ENCODE measurements at places on chromosomes 7 and 10.

DNA sequence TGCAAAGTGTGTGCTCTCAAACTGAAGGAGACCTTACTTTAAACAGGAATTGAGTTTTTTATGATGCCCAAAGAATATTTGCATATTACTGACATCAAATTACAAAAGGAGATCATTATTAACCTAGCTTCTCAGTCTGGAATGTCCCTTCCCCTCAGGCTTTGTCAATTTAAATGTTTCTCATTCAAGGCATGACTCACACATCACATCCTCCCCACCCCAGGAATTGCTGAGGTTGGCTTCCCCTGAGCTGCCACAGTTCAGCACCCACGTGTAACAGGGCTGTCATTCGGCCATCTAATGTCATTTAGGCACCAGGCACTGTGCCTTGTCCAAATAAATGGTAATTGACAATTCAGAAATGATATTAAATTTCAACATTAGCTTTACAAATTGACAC lies 305.9 kb upstream of the MGMT start:
- peak; percentile 28 for DNase-seq

DNA sequence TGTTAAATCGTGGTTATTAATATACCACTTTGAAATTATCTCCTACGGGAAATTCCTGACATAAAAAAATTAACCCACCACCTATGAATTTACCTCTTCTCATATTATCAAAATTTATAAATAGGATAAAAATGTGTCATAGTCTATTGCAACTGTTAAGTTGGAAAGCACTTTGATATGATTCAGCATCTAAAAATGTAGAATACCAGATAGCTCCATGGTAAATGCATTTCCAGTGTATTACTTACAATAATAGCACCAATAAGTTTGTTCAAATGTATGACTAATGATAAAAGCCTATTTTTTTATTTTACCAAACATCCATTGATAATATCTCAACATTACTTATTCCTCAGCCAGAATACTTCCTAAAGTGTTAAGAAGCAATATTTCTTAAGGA lies 13.6 kb upstream of the KCND2 start:
- no peak for DNase-seq

GRCh38 chr7:37198041-37198905 lies 250.4 kb downstream of the ELMO1 start:
- DNase-seq = no peak

DNA sequence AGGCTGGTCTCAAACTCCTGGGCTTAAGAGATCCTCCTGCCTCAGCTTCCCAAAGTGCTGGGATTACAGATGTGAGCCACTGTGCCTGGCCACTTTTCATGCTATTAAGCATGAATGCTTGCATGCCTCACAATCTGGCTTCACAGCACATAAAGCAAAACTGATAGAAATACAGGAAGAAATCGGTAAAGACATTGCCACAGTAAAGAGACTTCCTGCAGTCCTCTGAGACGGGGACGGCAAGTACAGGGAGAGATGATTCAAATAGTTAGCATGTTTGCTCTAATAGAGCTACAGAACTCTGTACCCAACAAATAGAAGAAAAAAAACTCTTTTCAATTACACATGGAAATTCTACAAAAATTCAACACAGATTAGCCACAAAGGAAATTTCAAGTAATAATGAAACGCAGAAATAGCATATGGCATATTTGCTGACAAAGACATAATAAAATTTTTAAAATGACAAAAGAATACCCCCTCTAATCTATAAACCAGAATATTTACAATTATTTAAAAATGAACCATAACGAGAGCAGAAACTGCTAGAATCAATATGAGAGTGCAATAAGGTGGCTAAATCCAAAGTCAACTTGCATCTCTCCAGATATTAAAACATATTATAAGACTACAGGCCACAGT lies 32.3 kb downstream of the CARD11 start:
- DNase-seq = no peak

Measured in nephron progenitor cell (in vitro differentiated cells).